ENCODE measurements at places on chromosomes 2 and 18.

- DNase-seq = no peak
Observed at GRCh38 chr2:132372276-132372675, 44.3 kb upstream of the GPR39 start.

DNA sequence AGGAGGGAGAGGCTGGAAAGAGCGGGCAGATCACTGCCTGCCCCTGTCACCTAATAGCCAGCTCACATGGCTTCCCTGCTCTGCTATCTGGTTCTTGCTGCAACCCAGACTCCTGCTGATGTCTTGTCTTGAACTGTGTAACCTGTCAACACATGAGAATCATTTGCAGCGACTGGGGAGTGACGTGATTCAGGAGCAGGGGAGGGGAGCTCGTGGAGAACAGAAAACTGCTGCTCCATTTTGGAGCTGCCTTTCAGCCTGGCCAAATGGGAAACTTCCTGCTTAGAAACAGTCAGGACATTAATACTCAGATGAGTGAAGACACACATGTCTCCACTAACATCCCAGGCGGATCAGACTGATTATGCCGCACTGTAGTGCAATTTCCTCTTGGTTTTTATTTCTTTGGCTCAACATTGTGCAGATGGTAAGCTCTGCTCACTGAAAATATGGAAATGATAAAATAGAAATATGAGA lies 38.1 kb downstream of the RPL37A start:
- no peak for DNase-seq

GRCh38 chr2:202950592-202950991 lies 38.5 kb downstream of the CARF start:
- no peak for DNase-seq

DNA sequence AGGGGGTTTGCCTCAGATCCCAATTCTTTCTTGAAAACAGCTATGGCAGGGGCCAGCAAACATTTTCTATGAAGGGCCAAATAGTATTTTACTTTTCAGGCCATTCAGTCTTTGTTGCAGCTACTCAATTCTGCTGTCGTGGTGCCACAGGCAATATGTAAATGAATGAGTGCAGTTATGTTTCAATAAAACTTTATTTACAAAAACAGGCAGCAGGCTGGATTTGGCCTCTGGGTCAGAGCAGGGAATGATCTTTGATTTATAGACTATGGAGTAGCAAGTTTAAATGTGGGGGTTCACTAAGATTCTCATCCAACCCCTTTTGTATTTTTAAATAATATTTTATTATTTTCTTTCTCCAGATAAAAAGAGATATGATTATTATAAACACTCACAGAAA lies 72.4 kb downstream of the IRS1 start:
- DNase-seq = no peak

DNA sequence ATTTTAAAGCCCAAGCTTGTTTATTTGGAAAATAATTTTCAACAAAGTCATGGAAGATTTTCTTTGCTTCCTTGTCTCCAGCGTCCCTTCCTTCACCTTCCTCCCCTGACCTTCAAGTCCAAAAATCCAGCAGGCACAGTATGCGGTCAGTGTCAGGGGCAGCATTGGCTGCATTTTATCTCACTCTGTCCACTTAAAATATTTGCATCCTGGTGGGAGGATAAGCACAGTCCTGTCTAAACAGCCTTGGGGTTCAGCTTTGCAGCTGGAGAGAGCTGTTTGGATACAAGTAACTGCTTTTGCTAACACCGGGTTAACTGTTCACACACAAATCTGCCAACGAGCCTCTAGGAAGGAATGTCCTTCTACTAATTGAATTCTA lies 318.1 kb downstream of the PDE11A start:
- DNase-seq = no peak

DNA sequence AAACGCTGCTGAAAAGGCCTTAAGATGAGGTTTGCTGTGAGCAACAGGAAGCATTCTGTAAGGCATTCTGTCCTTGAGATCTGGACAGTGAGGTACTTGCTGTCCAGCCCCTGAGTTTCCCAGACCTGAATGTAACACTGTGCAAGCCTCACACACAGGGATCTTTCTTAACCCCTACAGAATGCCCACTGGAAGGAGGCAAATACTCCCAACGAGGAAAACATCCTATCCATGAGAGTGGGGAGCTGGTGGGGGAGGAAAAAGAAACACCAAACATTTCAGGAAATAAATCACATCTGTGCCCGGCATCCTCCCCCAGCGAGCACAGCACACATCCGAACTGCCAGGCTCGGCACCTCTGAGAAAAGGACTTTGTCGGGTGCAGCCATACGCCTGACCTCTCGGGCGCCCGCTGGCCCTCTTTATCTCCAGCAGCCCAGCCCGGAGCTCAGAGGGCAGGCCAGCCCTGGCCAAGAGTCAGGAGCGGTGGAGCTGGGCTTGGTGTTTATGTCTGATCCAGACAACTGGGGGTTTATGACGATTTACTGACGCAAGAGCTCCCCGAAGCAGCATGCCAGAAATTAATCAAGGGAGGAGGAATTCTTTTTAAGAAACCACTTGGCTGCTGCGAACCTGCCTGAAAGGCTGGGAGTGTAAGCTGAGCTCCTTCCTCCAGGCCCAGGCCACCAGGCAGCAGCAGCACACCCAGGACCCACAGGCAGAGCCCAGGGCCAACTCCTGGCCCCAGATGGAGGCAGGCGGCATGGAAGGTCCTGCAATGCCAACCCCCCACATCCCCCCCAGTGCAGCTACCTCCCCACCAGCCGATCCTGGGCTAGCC lies 72.2 kb downstream of the HDAC4 start:
- no peak for DNase-seq

DNA sequence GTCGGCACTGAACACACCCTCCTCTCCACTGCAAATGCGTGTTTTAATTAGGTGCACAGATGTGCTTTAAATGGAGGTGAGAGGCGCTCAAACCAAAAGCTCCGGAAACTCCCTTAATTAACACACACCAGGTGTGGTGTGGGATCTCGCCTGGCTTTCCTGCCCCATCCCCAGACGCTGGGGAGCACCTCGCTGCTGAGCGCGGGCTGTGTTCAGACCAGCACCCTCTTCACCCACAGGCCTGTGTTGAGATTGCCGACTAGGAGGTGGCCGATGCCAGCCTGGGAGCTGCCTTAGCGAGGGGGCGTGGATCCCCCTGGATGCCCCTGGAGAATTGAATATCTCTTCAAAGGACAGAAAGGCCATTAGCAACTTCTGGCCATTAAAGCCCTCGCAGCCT lies 171.7 kb downstream of the MYT1L start:
- DNase-seq = no peak

- no peak for DNase-seq
Observed at GRCh38 chr2:205754285-205754923, 72.1 kb downstream of the NRP2 start.

Measured in iPS-NIHi11 (cell line).